ENCODE measurements at places on chromosomes 3 and 15.

DNA sequence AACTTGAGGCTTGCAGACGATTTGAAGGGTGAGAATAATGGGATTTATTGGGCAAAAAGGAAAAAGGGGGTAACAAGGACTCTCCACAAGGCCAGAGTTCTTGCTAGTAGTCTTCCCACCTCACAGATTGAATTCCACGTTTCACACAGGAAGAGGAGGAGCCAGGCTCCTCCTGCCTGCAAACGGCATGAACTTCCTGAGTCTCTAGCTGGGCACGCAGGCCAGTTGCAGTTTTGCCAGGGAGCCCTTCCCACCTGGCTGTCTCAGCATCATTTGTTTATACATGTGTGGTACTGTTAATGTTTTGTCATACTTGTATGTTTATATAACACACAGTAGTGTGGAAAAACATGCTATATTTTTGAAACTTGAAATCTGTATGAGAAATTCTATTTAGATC is 155.0 kb downstream of the NLGN1 start:
- DNase-seq: no peak

DNA sequence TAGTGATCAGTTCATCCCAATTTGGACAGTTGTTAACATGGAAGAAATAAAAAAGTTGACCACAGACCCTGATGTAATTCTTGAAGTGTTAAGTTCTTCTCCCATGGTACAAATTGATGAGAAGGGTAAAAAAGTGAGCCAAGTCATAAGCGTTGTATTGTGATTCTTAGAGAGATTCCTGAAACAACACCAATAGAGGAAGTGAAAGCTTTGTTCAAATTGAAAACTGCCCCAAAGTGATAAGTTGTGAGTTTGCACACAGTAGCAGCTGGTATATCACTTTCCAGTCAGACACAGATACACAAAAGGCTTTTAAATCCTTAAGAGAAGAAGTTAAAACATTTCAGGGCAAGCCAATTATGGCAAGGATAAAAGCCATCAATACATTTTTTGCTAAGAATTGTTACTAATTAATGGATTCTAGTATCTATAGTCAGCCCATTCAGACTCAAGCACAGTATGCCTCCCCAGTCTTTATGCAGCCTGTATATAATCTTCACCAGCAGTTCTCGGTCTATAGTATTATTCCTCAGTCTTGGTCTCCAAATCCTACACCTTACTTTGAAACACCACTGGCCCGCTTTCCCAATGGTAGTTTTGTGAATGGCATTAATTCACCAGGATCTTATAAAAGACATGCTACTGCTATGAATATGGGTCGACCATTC is 38.2 kb downstream of the CDIN1 start:
- DNase-seq: no peak

GRCh38 chr3:184561913-184562877 is 610 bp downstream of the EPHB3 start:
- DNase-seq: no peak

DNA sequence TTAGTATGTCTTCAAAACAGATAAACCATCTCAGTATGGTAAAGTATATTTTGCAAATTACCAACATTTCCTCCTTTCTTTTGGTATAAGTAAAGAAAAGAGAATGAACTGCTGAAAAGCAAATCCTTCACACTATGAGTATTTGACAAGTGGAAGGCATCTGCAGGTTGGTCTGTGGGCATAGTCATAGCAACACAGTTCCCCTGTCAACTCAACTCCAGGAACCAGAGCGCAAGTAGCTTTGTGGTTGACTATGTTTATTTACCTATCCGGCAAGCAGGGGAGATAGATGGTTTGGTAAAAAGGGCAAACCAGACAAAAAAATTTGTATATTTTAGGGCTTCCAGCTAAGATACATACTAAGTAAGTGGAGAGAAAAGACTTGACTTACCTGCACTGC is 88.3 kb upstream of the PPIB start:
- DNase-seq: no peak

DNA sequence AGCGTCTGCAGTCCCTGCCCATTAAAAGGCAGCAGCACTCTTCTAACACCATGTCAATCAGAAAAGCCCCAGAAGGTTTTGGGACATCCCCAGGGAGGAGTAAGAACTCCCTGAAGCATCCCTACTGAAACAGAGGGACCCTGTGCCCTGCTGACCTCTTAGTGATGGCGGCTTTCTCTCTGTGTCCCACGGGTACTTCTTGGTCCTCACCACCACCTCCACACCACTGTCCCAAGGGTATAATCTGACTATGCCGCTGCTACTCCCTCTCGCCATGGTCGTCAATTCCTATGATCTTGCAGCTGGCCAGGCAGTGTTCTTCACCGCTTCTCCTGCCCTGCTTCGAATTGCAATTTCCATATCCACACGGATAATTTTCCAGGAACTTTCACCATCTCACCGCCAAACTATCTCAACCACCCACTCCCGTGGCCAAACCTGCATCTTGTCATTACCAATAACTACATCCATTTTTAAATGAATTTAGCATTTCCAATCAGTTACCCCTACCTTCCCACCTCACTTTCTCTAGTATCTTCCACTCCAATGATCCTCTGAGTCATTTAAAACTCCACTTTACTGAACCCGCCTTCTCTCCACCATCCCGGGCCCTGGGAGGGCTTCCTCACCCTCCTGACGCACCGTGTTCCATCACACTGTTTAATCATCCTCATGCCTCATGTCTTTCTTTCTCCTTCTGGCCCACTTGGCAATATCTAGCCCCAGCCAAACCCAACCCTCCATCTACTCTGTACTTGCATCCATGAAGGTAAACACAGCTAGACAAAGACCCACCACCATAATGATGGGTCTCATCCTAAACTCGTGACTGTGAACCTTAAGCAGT is 23.7 kb downstream of the PRR23E start:
- no peak for DNase-seq

DNA sequence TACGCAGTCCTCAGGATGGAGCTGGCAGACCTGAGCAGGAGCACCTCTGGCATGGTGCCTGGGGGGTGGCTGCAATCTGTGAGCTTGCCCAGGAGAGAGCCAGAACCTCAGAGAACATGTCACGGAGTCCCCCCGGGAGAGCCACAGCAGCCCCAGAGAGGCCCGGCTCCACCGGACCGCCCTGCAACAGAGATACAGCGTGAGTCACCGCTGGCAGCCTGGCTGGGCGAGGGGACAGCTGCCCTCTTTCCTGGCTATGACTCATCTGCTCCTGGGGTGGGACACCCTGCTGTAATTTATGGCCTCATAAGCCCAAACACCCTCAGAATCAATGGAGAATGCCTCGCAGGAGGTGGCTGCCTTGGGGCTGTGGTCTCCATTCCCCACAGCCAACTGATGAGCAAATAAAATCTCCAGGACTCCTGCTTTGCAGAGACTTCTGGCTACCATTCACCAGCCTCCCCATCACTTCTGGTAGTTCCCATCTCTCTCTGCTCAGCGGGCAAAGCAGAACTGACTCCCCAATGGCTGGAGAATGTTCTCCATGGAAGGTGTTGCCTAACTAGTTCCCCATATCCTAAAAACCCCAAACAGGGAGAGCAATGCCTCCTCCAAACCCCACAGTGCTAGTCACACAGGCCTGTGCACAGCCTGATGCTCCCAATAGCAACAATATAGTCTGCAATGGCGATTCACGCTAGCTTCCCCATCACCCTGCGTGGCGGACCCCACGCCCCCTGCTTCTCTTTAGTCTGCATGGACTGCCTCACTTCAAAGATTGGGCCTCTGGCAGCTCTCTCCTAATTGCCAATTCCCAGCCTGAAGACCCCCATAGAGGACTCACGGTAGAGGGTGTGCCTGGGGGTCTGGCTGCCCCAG is 21.6 kb downstream of the ACSBG1 start:
- DNase-seq: peak; percentile 70

DNA sequence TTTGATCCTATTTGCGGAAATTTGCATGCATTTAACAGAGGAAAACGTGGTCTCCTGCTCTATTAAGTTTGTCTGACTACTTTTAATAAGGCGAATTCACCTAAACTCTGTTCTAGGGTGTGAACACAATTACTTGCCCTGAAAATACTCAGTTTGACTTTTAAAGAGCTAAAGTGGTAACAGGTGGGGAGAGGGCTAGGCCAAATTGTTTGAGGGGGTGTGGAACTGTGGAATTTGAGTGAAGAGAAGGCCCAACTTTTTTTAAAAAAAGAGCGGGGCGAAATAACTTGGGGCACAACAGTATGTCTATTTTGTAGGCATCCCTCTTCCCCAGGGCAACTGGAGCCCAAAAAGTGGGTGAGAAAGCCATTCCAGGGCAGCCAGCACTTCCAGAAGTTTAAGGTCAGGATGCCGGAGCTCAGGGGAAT is 580 bp upstream of the FXR1 start:
- DNase-seq: no peak

GRCh38 chr15:38894243-38894948 is 329.8 kb upstream of the RASGRP1 start:
- DNase-seq: peak; percentile 98

DNA sequence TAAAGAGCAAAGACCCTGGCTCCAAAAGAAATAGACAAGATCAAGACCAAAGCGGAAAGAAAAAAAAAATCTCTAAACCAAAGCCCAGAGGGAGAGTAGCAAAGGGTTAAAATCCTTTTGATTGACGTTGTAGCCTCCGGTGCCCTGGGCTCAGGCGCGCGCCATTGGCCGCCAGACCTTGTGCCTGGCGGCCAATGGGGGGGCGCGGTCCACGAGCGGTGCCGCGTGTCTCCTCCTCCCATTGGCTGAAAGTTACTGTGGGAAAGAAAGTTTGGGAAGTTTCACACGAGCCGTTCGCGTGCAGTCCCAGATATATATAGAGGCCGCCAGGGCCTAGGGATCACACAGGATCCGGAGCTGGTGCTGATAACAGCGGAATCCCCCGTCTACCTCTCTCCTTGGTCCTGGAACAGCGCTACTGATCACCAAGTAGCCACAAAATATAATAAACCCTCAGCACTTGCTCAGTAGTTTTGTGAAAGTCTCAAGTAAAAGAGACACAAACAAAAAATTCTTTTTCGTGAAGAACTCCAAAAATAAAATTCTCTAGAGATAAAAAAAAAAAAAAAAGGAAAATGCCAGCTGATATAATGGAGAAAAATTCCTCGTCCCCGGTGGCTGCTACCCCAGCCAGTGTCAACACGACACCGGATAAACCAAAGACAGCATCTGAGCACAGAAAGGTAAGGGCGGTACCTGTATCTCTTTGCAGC is at the start of gene HES1:
HES1 (plus strand) TSS at position 343 of the 713 bp plus-strand sequence; CDS start at position 576, 233 bp downstream.
- peak; percentile 99 for DNase-seq

GRCh38 chr3:13338231-13338630 is 81.9 kb downstream of the NUP210 start:
- no peak for DNase-seq

GRCh38 chr3:81237181-81237580 is 524.3 kb downstream of the GBE1 start:
- DNase-seq: no peak

- DNase-seq: no peak
These were observed 646.6 kb downstream of the NTRK3 start for GRCh38 chr15:87609894-87610293.

Measured in fibroblast of skin of right quadriceps (primary cell).